ENCODE measurements at places on chromosomes 4 and X. TPM values are rescaled to one million over a fixed set of nuclear protein-coding genes. Genes with fewer than 3 reads are reported as not detected.

The CEP135 gene
- 12.5 TPM for polyA plus RNA-seq

The BMPR1B gene
- polyA plus RNA-seq, result 26.6 TPM

The PRRG3 gene
- polyA plus RNA-seq, result 8.8 TPM

DNA sequence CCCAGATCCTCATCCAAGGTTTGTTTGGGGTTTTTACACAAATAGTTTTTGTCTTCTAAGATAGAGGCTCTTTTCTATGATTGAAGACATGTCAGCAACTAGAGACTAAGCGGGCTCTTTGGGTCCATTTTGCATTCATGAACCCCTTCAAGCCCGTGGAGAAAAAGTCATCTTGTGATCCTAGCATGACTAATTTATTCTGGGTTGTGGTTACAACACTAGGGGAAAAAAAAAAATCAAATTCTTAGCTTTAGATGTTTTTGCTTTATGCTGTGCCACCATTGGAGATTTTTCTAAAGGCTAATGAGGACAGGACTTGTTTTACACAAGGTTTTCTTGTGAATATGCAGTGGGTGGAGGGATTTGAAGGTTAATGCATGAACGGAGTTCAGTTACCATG lies 440.0 kb downstream of the PCDH7 start:
- DNase-seq, result no peak

DNA sequence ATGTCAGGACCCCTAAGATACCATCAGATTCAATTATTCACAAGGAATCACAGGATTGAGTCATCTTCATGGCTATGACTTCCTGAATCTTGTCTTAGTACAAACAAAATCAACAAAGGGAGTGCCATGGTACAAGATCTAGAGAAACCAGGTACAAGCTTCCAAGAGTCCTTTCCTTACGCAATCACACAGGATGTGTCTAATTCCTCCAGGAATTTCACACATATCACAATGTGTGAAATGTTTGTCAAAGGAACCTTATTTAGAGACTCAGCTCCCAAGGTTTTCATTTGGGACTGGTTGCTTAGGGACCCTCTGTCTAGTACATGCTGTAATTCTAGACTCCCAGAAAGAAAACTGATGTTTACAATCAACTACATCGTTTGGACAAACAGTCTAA lies 83.0 kb downstream of the MAB21L2 start:
- DNase-seq, result no peak

DNA sequence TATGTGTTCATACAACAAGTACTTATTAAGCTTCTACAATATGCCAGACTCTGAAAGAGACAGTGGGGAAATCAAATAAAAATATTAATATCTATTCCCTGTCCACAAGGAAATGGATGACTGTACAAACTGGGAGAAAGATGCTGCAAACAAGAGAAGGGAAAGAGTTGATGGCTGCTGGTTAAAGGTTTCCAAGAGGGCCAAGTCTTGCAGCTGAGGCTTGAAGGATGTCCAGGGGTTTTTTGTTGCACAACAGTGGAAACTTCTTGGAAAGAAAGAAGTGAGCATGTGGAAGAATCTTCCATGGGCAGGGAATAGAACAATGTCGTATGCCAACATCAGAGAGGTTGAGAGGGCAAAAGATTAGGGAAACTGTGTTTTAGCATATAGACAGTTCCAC lies 95.8 kb downstream of the MID1 start:
- no peak for DNase-seq

- no peak for DNase-seq
These were observed 584.8 kb upstream of the AGA start for GRCh38 chr4:178026999-178027398.

Measured in right renal pelvis (tissue), 4 donors.